Effector memory CD4-positive, alpha-beta T cell (primary cell): ENCODE measurements at places on chromosomes 4 and X.

DNA sequence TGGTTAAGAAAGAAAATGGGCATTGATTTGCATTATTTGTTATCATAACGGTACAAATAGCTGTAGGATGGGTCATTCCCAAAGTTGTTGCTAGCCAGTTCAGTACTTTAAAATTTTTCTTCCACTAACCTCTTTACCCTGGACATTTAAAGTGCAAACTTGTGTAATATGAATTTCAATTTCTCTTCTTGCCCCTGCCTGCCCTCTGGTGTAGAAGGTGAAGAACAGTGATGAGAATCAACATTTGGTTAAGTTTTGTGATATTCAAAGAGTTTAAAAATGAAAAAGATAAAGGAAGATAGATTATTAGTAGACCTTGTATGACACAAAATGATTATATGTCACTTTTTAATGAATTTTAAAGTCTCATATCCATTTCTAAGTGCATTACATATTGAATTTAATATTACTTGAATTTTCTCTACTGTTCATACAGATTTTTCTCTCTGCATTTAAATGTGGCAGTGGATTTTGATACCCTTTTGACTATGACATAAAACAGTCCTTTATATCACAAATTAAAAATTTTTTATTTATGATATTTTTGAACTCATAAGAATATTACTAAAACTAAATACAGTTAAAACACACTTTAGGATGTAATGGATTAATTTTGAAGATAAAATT lies 337.7 kb downstream of the BMPR1B start:
- DNase-seq, result no peak

DNA sequence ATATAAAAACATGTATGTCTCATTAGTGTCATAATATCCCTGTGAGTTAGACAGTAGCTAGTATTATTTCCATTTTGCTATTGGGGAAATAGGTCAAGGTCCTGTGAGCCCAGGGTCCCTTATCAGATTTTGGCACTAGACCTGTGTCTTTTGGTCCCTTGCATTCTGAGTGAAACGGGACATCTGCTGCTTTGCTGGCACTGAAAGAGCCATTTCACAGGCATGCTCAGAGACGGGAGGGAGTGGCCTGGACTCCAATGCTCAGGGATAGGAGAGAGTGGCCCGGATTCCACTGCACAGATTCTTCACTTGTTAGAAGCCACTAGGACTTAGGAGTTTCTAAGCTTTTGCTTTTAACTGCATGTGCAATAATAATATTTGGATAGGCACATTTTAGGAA lies 177.2 kb downstream of the TSPAN5 start:
- DNase-seq, result no peak

DNA sequence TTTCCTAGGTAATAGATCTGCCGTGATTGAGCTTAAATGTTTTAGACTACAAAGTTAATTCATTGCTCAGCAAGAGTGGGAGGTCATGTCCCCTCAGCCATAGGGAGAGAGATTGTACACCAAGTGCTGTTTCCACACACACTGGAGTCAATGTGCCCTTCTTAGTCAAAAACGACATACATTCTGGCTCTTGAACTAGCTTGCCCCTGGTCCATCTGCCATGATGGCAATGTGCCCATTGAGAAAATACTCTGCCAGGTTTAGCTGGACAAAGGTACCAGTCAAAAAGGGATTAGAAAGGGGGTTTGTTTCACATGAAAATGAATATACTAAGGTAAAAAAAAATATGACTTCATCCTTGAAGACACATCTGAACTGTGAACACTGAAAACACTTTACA lies 377.1 kb upstream of the ADGRL3 start:
- DNase-seq, result no peak

- no peak for DNase-seq
Observed at GRCh38 chr4:126718136-126718535, 914.6 kb upstream of the INTU start.

GRCh38 chrX:134512566-134512965 lies 52.6 kb downstream of the HPRT1 start:
- no peak for DNase-seq
